ENCODE measurements at places on chromosomes 3 and 15.

DNA sequence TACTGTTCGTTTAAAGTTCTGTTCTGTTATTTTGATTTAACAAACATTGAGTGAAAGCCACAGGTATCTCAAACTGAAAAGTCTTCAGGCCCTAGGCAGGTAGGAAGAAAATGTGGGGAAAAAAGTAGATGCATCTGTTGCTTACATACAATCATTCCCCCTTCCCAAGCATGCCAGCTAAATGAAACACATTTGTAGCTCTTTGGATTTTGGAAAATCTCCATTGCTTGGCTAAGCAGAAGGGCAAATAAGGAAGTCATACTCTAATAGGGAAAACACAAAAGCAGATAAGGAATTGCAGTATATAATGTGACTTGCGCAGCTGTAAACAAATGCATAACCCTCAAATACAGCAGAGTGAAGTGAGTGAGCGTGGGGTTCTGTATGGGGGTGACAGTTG lies 375.9 kb downstream of the FGF12 start:
- no peak for DNase-seq

DNA sequence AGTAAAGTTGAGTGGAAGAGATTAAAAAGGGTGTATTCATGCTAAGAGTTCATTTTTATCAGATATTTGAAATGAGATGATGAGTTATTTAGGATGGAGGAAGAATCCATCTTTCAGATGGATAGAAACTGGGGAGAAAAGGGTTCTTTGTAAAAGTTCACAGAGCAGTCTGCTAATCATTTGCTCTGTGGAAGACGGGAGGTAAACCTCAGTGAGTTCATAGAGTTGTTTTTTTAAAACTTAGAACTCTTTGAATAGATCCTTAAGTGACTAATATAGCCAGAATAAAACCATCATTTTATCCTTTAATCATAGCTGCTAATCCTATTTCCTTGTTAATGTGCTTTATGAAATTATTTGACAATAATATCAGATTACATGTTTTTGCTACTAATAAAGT lies 5.1 kb downstream of the RASA2 start:
- no peak for DNase-seq

- no peak for DNase-seq
Measured at GRCh38 chr15:25582886-25583285, 144.1 kb upstream of the UBE3A start.

DNA sequence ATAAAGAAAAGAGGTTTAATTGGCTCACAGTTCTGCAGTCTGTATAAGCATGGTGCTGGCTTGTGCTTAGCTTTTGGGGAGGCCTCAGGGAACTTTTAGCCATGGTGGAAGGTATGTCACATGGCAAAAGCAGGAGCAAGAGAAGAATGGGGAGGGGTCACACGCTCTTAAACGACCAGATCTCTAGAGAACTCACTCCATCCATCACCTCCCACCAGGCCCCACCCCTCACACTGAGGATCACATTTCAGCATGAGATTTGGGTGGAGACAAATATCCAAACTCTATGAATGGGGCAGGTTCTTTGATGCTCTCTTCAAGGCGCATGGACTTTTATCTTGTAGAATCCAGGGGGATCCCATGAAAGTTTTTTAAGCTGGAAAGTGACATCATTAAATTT lies 75.7 kb downstream of the ITPR1 start:
- no peak for DNase-seq

- no peak for DNase-seq
Measured at GRCh38 chr3:30112411-30112810, 494.0 kb upstream of the TGFBR2 start.

- no peak for DNase-seq
Measured at GRCh38 chr15:89067751-89068150, 20.5 kb upstream of the ABHD2 start.

DNA sequence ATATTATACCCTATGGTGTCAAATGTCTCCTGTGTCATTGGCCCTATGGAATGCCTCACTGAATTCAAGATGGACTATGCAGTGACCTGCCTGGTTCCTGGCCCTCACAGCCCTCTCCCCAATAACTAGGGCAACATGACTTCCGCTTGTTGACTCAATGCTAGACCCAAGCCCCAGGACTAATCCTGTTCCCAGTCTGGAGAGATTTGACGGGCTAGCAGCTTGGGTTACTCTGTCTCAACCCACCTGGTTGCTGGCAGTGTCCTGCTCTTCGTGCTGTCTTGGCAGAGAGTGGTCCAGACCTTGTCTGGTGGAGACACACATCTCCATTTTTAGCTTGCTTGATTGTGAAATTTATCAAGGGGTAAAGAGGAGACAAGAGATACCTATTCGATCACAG lies 135.8 kb upstream of the HES1 start:
- DNase-seq = no peak

DNA sequence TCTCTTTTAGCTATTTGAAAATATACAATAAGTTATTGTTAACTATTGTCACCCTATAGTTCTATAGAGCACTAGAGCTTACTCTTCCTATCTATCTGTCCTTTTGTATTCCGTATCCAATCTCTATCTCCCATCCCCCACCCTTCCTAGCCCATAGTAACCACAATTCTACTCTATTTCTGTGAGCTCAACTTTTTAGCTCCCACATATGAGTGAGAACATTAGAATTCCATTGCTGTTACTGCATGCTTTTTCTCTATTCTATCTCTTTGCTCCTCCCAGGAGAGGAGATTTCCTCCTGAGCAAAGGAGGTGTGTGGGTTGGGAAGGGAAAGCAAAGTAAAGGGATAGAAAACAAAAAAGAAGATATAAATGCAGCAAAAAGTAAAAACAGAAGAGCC lies 105.6 kb upstream of the SLC4A7 start:
- no peak for DNase-seq

DNA sequence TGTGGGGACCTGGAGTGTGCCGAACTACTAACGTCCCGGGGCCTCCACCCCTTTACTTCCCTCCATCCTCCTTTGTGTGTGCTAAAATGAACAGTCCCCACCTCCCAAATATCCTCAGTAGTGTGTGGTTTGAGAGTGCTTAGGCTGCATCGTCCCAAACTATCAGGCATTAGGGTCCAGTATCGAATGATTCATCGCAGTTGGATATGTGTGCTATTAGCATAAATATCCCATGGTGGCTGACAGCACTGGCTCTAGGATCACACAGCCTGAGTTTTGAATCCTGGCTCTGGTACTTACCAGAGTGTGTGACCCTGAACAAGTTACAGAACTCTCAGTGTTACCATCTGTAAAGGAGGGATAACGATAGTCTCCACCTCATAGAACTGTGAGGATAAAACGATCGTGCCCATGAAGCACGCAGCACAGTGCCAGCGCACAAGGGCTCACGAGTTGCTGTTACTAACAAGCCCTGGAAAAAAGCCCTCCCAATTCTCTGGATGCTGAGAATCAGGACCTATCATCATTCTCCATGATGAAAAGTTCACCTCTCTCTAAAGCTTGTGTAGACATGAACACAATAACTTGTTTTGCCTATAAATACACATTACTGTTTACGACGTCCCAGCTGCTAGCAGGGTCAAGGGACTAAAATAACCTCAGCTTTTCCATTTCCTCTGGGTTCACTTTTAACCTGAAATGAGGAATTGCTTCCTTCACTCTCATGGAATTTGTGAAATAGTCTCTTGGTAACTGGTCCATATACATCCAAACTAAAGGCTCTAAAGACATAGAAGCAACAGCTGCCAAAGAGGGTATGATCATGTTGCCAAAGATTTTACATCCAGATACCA lies 51.0 kb downstream of the VGLL4 start:
- no peak for DNase-seq

DNA sequence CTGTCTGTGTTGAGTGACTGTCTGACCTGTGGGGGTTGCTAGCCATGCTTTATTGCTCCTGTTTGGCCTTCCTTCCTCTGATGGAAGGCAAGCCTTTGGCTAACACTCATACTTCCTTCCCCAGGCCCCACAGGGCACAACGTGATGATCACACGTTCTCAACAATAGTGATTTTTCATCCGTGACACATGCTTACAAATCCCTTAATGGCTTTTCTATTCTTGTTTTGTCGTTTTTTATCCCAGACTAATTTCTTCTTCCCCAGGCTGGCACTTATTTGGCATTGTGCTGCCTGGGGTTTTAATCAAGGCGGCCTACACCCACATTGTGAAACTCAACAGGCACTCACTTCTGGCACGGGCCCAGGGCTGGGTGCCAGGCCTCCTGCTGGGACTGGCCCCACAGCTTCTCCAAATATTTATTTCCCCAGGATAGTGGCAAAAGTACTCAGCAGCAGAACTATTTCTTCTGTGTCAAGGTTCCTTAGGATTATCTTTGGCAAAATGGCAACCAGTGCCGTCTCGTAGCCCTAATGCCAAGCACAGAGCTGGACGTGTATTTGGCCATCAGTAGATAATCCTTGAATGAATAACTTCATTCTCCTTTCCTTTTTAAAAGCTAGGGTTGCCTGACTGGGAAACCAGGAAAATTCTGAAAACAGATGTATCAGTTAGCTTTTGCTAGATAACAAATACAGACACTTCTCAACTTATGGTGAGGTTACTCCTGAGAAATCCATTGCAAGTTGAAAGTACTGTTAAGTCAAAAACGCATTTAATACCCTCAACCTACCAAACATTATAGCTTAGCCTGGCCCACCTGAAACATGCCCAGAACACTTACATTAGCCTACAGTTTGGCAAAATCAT lies 30.6 kb downstream of the CMTM7 start:
- no peak for DNase-seq

- no peak for DNase-seq
Measured at GRCh38 chr3:131735116-131735515, 232.3 kb upstream of the MRPL3 start.

DNA sequence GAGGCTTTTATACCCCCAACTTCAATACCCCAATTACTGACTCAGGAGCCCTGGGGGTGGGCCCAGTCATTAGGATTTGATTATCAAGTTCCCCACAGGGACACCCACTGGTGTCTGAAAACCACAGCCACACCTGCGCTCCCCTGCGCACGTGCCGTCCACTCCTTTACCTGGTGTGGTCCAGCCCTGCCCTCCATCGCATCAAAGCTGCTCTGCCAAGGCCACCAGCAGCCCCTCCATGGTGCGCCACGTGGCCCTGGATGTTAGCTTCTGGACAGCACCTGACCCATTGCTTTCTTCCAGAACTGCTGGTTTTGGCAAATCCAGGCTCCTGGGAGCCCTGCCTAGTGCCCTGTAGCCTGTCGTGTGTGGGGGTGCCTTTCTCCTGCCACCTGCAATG lies 136.3 kb downstream of the NSMCE3 start:
- no peak for DNase-seq

GRCh38 chr15:78204351-78205309 lies 29.7 kb downstream of the ACSBG1 start:
- DNase-seq = no peak

GRCh38 chr15:50250760-50251394 lies 14.6 kb downstream of the HDC start:
- no peak for DNase-seq

DNA sequence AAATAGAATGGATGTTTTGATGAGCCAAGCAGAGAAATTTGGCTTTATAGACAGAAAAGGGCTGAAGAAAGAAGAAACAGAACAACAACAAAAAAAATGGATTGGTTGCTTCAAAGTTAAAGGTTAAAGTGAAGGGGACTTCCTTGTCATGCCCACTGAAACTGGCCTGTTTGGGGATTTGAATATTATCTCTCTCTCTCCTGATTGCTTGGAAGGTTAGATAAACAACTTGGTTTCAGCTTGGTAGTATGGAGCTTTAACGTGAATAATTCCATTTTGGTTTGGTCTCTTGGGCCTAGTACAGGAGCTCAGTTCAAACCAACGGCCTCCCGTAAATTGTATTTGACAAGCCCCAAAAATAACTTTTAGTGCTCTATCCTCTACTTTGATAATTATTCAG lies 70.8 kb upstream of the MBNL1 start:
- DNase-seq = no peak

Measured in stimulated activated CD4-positive, alpha-beta T cell treated with anti-CD3 and anti-CD28 coated beads, Interleukin-15, amount 100 ng/mL, for 48 hours (primary cell).